ENCODE measurements at places on chromosomes 6 and 20.

- H3K36me3 ChIP-seq = no peaks in the 10 kb centered on the region
- peak overlapping the region; percentile 19 for H3K4me3 ChIP-seq
- DNase-seq = peak; percentile 100
- H3K27ac ChIP-seq = peak overlapping the region; percentile 92
These were observed 391.8 kb downstream of the ARHGAP18 start for GRCh38 chr6:129317931-129318820.

- H3K36me3 ChIP-seq = no peaks in the 10 kb centered on the region
- H3K4me3 ChIP-seq = no peak overlapping the region
- DNase-seq = no peak
These were observed 94.1 kb downstream of the CD40 start for GRCh38 chr20:46212252-46212651.

- H3K27ac ChIP-seq = no peak overlapping the region
- no peaks in the 10 kb centered on the region for H3K27me3 ChIP-seq
- no peaks in the 10 kb centered on the region for H3K4me1 ChIP-seq
These were observed 53.4 kb downstream of the OPRM1 start for GRCh38 chr6:154092326-154092962.

GRCh38 chr6:90896075-90896547 is 309.2 kb upstream of the MAP3K7 start:
- H3K27me3 ChIP-seq = no peaks in the 10 kb centered on the region
- H3K4me1 ChIP-seq = no peaks in the 10 kb centered on the region
- H3K27ac ChIP-seq = no peak overlapping the region
- H3K36me3 ChIP-seq = no peaks in the 10 kb centered on the region
- DNase-seq = no peak

DNA sequence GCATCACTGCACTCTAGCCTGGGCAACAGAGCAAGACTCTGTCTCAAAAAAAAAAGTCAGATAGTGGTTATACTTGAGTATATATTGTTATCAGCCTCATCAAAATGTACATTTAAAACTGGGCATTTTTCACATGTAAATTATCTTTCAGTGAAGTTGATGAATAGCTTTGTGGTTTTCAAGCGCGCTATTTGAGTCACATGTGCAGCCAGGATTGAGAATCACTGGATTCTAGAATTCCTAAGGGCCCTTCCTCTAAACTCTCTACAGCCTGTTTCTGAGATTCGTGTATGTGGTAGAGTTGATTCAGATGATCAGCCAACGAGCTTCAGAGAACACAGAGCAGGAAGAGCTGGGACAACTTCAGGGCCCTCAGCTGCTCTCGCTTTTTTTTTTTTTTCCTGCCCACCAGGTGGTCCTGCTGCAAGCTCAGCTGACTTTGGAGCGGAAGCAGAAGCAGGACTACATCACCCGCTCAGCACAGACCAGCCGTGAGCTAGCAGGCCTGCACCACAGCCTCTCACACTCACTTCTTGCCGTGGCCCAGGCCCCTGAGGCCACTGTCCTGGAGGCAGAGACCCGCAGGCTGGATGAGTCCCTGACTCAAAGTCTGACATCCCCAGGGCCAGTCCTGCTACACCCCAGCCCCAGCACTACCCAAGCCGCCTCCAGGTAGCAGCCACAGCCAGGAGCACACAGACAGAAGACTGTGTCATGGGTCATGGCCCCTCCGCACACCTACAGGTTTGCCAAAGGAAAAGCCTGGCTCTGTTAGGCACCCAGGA is 18.3 kb downstream of the C20orf173 start:
- H3K36me3 ChIP-seq = no peaks in the 10 kb centered on the region
- H3K4me1 ChIP-seq = peaks cover 28% of the 10 kb centered on the region
- no peaks in the 10 kb centered on the region for H3K27me3 ChIP-seq
- no peak overlapping the region for H3K27ac ChIP-seq
- no peak overlapping the region for H3K4me3 ChIP-seq

DNA sequence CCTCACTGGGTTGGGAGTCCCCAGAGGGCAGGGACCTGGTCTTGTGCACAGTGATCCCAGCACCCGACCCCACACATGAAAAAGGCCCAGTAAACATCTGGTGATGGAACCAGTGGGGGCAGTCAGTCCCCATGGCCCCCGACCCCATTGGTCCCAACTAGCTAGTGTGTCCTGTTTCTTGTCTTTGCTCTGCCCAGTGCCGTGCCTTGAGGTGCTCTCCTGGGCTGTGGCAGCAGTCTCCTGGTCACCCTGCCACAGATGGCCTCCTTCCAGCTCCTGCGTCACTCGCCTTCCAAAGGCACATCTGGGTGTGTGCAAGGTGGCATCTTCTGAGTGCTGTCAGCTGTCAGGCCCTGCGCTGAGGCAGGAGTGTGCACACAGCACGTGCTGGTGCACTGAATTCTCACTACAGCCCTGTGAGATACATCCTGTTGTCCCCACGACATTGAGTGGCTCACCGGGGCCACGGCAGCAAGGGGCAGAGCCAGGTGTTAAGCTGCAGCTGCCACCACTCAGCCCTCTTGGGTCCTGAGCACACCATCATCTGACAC is 3.9 kb downstream of the NPEPL1 start:
- peaks cover 12% of the 10 kb centered on the region for H3K4me1 ChIP-seq
- DNase-seq = no peak
- no peaks in the 10 kb centered on the region for H3K27me3 ChIP-seq
- H3K4me3 ChIP-seq = no peak overlapping the region
- no peaks in the 10 kb centered on the region for H3K36me3 ChIP-seq

GRCh38 chr20:57663241-57663640 is 43.0 kb upstream of the ZBP1 start:
- no peaks in the 10 kb centered on the region for H3K4me1 ChIP-seq
- DNase-seq = no peak
- no peak overlapping the region for H3K4me3 ChIP-seq
- no peaks in the 10 kb centered on the region for H3K27me3 ChIP-seq
- peaks cover 22% of the 10 kb centered on the region for H3K36me3 ChIP-seq

- H3K36me3 ChIP-seq = no peaks in the 10 kb centered on the region
- no peak for DNase-seq
- no peak overlapping the region for H3K27ac ChIP-seq
- H3K4me3 ChIP-seq = no peak overlapping the region
These were observed 23.2 kb downstream of the SCGN start for GRCh38 chr6:25675167-25675566.

GRCh38 chr6:48278261-48278660 is 167.3 kb upstream of the PTCHD4 start:
- H3K27ac ChIP-seq = no peak overlapping the region
- H3K4me3 ChIP-seq = no peak overlapping the region
- no peak for DNase-seq
- no peaks in the 10 kb centered on the region for H3K36me3 ChIP-seq
- H3K27me3 ChIP-seq = no peaks in the 10 kb centered on the region
- H3K4me1 ChIP-seq = no peaks in the 10 kb centered on the region

- H3K4me3 ChIP-seq = no peak overlapping the region
- H3K36me3 ChIP-seq = no peaks in the 10 kb centered on the region
- peaks cover 7% of the 10 kb centered on the region for H3K4me1 ChIP-seq
- no peaks in the 10 kb centered on the region for H3K27me3 ChIP-seq
- no peak for DNase-seq
These were observed 35.1 kb upstream of the HMGA1 start for GRCh38 chr6:34201455-34202107.

GRCh38 chr20:17896193-17896723 is 72.3 kb downstream of the SNX5 start:
- H3K4me1 ChIP-seq = no peaks in the 10 kb centered on the region
- H3K27me3 ChIP-seq = no peaks in the 10 kb centered on the region
- no peaks in the 10 kb centered on the region for H3K36me3 ChIP-seq
- peak; percentile 18 for DNase-seq
- H3K4me3 ChIP-seq = no peak overlapping the region

GRCh38 chr20:34401741-34402455 is 38.8 kb downstream of the ITCH start:
- H3K4me3 ChIP-seq = no peak overlapping the region
- H3K27me3 ChIP-seq = no peaks in the 10 kb centered on the region
- H3K4me1 ChIP-seq = peaks cover 38% of the 10 kb centered on the region
- peaks cover 26% of the 10 kb centered on the region for H3K36me3 ChIP-seq

DNA sequence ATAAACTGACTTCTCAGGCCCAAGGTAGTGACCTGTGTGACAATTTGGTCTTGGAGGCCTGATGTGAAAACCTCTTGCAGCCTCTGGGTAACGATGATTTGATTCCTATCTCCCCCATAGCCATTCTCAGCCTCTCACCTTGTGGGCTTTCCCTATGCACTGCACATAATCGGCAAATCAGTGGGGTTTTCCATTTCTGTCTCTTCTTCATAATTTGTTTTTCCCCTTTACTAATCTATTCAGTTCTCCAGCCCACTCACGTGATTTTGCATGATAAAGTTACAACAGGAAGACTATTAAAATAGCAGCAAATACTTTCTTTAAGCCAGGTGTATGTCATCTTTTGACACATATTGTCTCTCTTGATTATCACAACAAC is 893.7 kb downstream of the TFAP2A start:
- H3K4me3 ChIP-seq = no peak overlapping the region
- no peaks in the 10 kb centered on the region for H3K27me3 ChIP-seq
- H3K4me1 ChIP-seq = peaks cover 34% of the 10 kb centered on the region
- no peaks in the 10 kb centered on the region for H3K36me3 ChIP-seq

DNA sequence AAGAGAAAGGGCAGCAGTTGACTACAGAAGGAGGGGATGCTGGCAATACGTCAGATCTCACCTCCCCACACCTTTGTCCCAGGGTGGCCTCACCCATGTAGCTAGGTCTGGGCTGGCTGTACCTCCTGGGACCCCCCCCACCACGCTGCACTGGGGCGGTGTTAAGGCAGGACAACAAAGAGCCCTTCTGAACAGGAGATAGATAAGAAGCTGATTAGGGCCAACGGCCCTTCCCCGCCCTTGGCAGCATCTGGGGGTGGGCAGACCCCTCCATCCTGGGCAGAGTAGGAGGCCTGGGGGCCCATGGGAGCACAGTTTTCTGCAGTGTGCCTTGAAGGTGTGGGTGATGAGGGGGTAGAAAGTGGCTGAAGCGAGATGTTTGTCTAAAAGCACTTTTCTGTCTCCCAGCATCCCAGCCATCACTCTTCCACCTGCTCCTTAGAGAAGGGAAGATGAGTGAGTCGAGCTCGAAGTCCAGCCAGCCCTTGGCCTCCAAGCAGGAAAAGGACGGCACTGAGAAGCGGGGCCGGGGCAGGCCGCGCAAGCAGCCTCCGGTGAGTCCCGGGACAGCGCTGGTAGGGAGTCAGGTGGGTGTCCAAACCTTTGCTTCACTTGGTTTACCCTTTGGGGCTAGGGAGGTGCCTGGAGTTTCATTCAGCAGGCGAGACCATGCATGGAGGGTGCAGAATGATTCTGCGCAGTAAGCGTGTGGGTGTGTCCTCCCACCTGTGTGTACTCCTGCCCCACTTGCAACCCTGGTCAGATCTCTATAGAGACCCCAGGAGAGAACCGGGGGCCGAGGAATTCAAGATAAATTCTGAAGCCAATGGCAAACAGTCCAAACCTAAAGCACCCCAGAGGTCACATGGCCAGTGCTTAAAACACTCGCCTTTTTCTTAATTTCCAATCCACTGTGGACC is 3.9 kb downstream of the HMGA1 start:
- peaks cover 62% of the 10 kb centered on the region for H3K4me1 ChIP-seq
- no peaks in the 10 kb centered on the region for H3K27me3 ChIP-seq
- H3K36me3 ChIP-seq = peaks cover 45% of the 10 kb centered on the region

DNA sequence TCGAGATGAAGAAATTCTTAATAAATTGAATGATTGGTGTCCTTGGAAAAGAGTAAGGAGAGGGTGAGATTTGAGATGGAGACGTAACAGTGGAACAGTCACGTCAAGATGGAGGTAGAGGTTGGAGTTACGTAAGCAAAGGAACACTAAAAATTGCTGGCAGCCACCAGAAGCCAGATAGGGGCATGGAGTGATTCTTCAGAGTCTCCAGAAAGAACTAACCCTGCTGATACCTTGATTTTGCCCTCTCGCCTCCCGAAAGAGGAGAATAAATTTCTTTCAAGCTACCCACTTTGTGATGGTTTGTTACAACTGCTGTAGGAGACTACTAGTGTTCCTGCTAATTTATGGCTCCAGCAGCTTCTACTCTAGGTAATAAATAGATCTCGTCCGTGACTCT is 17.6 kb downstream of the CD2AP start:
- DNase-seq = no peak
- H3K4me3 ChIP-seq = no peak overlapping the region
- peaks cover 3% of the 10 kb centered on the region for H3K36me3 ChIP-seq

GRCh38 chr6:34249469-34250261 is 859 bp upstream of the SMIM29 start:
- H3K4me3 ChIP-seq = peak overlapping the region; percentile 88
- no peaks in the 10 kb centered on the region for H3K36me3 ChIP-seq
- no peak overlapping the region for H3K27ac ChIP-seq
- peaks cover 35% of the 10 kb centered on the region for H3K4me1 ChIP-seq
- DNase-seq = no peak

GRCh38 chr6:36912586-36912985 is 26.8 kb downstream of the C6orf89 start:
- H3K4me3 ChIP-seq = no peak overlapping the region
- peak; percentile 37 for DNase-seq
- H3K36me3 ChIP-seq = 0 out of 2 replicates have a peak, but pooled peaks cover 16% of the 10 kb centered on the region
- H3K27me3 ChIP-seq = no peaks in the 10 kb centered on the region

DNA sequence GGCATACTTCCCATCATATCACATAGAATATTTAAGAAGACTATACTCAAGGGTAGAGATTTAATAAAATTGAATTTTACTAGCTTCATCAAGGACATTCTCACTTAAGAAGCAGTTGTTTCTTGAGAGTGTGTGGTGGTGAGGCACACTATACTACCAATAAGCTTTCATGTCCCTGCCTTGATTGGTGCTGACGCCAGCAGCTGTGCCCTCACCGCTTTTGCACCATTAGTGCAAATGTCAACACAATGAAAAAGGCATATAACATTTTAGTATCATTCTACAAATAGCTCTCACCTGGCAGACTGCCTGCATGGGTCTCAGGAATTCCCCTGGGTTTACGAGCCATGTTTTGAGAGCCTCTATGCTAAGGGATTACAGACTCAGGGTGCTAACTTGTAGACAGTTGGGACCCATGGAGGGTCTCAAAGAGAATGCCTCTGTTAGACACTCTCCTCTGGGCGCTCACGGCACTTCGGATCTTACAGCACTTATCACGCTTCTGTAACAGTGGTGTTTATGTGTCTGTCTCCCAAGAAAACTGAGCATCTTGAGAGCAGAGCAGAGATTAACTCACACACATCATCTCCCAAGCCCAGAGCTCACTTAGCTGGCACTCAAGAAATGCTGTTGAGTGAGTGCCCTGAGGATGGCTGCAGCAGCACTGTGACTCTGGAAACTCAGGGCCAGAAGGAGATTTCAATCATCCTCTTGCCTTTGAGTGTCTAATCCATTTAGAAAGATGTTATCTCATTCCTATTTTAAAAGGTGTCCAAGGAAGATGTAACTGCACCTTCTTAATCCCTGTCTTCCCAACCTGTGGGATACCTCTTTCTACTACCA is 143.3 kb upstream of the GPR6 start:
- H3K4me1 ChIP-seq = no peaks in the 10 kb centered on the region
- no peak overlapping the region for H3K4me3 ChIP-seq
- DNase-seq = no peak
- H3K27ac ChIP-seq = no peak overlapping the region
- no peaks in the 10 kb centered on the region for H3K27me3 ChIP-seq
